H7 (cell line): ENCODE measurements at places on chromosomes 16 and 17.

DNA sequence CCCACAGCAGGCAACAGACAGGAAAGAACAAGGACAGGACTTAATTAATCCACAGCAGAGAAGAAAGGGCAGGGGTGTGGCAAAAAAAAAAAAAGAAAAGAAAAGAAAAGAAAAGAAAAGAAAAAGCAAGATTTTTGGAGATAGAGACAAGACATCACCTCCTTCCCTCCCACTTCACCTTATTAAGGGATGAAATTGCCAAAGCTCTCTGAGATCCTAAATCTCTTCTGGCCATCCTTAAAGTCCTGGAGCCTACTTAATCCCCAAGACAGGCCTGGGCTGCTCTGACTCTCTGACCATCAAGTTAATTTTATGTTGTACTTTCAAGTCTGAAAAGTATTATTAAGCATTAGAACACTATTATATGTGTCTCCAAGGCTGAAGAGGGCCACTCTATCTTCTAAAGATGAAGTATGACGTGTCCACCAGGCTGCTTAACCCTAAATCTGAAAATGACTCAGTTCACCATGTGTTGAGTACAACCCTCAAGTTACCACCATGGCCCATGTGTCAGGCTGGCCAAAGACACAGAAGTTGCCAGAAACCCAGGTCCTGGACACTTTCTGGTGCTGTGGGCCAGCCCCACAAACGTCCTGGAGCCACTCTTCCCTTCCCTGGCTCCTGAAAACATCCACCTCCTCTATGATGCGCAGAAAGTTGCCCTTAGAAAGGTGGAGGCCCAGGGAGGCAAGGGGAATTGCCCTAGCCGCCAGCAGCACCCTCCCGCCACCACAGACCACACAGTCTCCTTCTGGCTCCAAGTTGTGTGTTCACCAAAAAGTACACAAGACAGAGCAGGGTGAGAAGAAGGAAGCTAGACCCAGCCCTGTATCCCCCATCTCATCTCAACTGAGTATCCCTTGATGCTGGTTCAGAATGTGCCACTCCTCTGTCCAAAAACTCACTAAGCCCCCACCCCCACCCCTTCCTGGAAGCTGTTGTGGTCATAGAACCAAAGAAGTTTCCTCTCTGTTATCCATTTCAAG, 2.7 kb downstream of the SOCS1 start:
- no peak for DNase-seq

GRCh38 chr16:67284699-67285646, 5.6 kb downstream of the PLEKHG4 start:
- DNase-seq, result peak; percentile 95

- peak; percentile 97 for DNase-seq
These were observed at the start of gene SEZ6 for GRCh38 chr17:29005936-29006511. TSS of gene SEZ6 (minus strand) at chr17:29006033. CDS start at chr17:29005869, 164 bp downstream.

DNA sequence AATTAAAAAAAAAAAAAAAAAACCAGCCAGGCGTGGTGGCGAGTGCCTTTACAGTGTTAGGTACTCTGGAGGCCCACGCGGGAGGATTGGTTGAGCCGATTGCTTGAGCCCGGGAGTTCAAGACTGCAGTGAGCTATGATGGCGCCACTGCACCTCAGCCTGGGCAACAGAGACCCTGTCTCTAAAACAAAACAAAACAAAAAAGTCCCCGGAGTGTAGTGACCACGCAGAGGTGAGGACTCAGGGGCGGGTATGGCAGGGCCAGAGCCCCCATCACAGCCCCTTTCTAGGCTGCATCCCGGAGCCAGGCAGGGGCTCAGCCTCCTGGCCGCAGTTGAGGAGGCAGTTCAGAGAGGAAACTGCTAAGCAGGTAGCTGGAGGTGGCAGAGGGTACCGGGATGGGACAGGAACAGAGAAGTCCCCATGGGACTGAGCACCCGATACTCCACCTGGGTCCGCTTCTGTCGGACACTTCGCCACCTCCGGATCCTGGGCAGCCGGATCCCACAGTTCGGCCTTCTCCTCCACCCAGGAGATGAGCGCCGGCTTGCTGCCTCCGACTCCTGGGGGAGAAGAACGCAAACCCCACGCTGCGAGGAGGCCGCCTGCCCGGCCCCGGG, 800 bp downstream of the ZNF747 start:
- peak; percentile 59 for DNase-seq

DNA sequence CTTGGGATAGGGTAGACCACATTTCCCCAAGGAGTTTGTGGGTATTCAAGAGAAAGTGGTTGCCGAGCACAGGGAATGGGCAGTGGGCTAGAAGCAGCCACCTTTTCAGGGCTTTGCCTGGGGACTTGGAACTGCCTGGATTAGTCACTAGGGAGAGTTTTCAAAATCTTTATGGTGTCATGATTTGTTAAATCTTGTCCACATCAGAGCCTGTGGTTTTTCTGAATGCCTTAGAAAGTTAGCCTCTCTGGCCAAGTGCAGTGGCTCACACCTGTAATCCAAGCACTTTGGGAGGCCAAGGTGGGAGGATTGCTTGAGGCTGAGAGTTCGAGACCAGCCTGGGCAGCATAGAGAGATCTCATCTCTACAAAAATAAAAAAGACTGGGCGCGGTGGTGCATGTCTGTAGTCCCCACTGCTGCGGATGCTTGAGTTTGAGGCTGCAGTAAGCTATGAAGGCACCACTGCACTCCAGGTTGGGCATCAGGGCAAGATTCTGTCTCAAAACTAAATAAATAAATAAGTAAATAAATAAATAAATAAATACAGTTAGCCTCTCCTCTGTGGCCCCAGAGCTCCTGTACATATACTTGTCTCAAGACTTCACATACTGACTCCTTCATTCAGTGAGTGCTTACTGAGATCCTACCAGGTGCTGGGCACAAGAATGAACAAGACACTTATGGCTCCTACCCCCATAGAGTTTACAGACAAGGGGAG, 76.3 kb upstream of the HNF1B start:
- no peak for DNase-seq

GRCh38 chr17:50550661-50551432, 3.9 kb downstream of the SPATA20 start:
- peak; percentile 96 for DNase-seq

- DNase-seq, result no peak
These were observed 30.4 kb downstream of the PPM1D start for GRCh38 chr17:60630352-60630751.

DNA sequence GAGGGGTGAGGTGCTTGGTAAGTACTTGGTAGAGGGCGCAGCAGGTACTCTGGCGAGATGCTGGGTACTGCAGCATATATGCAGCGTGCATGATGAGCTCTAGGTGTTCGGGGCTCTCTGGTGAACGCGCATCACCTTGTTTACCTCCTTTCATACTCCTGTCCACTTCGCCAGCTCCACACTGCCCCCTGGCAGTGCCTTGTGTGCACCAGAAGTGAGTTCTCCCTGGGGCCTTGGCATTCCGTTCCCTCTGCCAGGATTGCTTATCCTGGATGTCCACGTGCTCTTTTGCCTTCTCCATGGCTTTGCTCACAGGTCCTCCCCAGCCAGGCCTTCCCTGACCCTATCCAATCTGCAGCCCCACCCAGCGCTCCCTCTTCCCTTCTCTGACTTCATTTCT, 154.2 kb downstream of the MRM1 start:
- peak; percentile 85 for DNase-seq

DNA sequence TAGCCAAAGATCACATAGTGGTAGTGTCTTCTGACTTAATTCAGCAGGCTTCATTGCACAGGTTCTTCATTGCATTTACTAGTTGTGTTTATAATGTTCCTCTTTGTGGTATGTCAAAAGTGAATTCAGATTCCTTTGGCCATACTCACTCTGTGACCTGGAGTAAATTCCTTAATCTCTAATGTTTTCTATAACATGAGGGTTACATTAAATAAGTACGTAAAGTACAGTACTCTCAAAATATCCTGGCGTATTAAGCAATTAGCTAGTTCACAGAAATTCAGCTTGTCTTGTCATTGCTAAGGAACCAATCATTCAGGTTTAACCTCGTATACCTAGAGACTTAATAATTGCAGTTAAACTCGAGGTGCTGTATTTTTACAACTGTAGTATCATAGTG, 4.2 kb downstream of the RPS6KB1 start:
- no peak for DNase-seq

GRCh38 chr17:7988750-7989178, 13.7 kb upstream of the GUCY2D start:
- no peak for DNase-seq

- peak; percentile 64 for DNase-seq
These were observed 1.4 kb downstream of the HES7 start for GRCh38 chr17:8122422-8122923.

- DNase-seq, result no peak
These were observed 3.7 kb upstream of the CACNA1G start for GRCh38 chr17:50556803-50557202.

DNA sequence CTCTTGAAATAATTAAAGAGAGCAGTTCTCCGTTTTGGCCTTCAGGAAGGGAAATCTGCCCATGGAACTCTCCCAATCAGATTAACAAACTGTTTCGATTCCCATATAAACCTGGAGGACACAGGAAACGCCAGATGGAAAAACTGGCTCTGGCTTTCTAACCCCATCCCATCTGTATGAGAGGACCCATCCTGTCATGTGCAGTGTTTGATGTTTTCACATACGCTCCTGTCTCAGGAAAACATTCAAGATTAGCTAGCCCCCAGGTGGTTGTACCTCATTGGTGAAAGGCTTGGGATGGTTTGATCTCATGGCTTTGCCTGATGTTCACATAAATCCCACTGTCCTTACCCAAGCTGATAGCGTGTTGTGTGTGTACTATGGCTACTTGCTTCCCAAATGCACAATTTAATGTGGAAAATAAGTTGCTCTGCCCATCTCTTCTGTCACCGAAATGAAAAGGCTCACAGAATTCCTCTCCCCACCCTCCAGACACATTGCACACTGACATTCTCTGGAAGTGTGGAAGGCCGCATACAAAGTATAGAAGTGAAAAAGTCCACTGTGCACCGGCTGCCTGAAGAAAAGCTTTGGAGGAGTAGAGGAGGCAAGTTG, 18.2 kb upstream of the ERN1 start:
- peak; percentile 49 for DNase-seq

DNA sequence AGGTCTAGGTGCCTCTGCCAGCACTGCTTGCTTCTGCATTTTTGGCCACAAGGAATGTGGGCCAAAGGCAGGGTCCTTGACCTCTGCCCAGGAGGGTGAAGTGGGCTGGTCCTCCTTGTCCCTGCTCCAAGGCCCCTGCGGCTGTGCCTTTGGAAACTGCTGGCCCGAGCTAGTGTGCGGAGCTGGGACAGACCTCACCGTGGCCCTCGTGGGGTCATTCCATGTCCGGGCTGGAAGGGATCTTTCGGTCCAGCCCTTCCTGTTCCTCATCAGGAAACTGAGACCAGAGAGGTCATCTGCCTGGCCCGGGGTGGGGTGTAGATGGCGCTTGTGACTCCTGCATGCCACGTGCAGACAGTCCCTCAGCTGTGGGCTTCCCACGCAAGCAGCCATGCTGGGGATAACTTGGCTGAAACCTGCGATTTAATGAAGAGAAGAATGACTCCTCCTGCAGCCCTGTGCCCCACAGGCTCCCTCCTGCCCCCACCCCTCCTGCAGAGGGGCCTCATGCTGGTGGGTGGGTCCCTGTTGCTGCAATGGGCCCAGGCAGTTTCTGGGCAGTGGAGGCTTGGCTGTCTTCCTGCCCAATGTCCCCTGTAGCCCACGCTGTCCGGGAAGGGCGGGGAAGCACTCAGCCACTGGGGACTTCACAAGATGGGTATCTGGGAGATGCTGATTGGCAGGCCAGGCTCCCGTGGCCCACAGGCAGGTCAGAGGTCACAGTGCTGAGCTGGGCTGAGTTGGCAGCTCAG, 245.2 kb downstream of the SEC14L1 start:
- no peak for DNase-seq

DNA sequence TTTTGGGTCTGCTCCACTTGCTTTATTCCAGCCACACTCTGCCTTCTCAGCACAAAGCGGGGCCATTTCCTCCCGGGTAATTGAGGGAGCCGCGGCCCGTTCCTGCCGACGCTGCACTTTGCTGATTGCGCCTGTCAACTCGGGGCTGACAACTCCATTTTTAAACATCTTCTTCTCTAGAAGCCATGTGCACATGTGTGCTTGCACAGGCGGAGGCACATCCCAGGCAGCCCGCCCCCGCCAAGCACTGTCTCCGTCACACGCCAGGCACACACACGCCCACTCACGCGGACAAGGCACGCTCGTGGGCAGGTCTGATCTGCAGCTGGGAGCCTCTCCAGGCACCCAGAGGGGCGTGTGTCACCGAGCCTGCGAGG, 63.2 kb downstream of the ENGASE start:
- no peak for DNase-seq

DNA sequence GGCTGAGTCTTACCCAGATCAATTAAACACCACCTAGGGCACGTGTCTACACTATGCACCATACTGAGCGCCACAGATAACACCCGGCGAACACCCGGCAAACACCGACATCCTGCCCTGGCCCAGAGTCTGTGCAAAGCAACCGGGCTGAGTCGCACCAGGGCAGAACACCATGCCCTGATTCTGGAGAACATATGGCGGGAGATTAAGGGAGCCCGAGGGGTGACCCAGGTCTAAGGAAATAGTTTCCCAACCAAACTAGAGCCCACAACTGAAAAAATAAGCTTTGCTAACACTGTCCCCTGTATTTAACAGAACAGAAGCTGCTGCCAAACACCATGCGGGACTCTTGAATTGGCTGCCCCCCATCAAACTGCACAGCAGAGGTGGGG, 22.1 kb downstream of the MYO18A start:
- DNase-seq, result peak; percentile 25

DNA sequence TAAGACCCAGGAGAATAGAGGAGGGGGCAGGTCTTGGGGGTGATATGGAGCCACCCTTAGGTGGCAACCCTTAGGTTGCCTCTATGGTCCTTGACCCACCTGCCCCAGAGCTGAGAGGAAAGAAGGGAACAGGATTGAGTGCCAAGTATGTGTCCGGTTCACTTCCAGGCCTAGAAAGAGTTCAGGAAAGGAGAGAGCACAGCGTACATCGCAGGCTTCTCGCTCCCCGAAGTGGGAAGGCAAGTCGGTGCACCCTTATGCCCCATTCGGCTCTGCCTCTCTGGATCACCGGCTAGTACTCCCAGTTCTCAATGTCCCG, 631 bp downstream of the SP6 start:
- no peak for DNase-seq

DNA sequence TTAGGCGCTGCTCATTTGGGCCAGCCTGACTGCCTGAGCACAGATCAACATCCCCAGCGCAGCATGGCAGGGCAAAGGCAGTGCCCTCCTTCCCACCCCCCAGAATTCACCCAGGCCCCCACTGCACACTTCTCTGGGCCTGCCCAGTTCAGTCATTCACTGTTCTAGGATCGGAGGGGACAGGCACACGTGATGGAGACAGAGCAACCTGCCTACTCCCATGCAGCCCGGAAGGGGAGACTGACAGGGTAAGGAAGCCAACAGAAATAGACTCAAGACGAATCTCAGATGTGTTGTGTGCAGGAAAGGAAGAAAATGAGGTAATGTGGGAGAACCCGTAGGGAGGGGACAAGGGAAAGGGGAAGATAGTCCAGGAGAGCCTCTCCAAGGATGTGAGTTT, 59.2 kb upstream of the LYRM9 start:
- DNase-seq, result no peak

- peak; percentile 88 for DNase-seq
These were observed 10.5 kb downstream of the GAA start for GRCh38 chr17:80111702-80112470.

- peak; percentile 95 for DNase-seq
These were observed 15.4 kb upstream of the CTCF start for GRCh38 chr16:67546761-67547422.

GRCh38 chr17:50649042-50649908, 14.6 kb downstream of the ABCC3 start:
- no peak for DNase-seq
